Neural progenitor cell (in vitro differentiated cells): ENCODE measurements at places on chromosomes 6 and 20.

GRCh38 chr20:19522071-19522801, 235.8 kb upstream of the RIN2 start:
- no peak for DNase-seq

DNA sequence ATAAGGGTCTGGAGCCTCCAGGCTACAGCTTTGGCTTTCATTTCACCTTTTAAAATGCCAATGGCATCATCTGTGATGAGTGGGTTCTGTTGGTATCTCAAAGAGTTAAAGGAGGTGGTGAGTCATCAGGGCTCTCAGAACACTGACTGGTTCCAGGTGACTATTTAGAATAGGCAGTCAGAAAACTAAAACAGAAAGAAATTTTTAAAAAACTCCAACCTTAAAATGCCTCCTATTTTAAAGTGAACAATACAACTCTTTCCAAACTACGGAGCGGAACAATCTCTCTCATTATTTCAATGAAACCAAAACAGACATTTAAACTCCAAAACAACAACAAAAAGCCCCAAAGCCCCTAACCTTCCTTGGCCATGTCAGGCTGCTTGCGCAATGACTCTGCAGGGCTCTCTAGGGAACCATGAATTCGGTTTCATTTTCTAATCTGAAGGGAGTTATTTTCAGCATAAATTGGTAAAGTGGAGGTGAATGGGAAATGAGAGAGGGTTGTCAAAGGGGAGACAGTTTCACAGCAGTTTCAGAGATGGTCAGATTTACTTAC, 194.9 kb downstream of the KIF6 start:
- no peak for DNase-seq

DNA sequence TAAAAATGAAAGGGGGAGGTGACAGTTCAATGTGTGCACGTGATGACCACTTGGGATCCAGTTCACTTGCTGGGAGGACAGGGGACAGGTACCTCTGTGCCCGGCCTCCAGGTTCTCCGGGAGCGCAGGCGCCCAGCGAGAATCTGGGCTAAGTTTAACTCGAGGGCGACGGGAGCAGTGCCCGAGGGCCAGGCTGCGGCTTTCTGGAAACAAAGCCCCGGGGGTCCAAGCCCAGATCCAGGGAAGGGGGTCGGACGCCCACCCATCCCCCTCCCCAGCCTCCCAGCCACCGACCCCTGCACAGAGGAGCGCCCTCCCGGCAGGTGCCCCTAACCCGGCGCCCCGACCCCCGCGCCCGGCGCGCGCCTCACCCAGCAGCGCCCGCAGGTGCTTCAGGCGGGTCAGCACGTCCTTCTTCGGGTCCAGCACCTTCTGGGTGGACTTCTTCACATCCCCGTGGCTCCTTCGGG, 405 bp downstream of the RALGAPA2 start:
- DNase-seq = peak; percentile 50

- DNase-seq = no peak
Measured at GRCh38 chr6:103277936-103278335, 1581.8 kb downstream of the HACE1 start.

- DNase-seq = no peak
Measured at GRCh38 chr6:168927026-168927425, 326.6 kb downstream of the THBS2 start.

- DNase-seq = no peak
Measured at GRCh38 chr6:14851281-14851680, 394.6 kb upstream of the JARID2 start.

- DNase-seq = peak; percentile 36
Measured at GRCh38 chr6:157464653-157465535, 83.9 kb downstream of the ZDHHC14 start.

GRCh38 chr6:100344321-100344720, 120.4 kb downstream of the SIM1 start:
- DNase-seq = no peak

- peak; percentile 8 for DNase-seq
Measured at GRCh38 chr6:8277769-8278168, 157.6 kb downstream of the SLC35B3 start.

GRCh38 chr20:21049305-21049828, 56.8 kb downstream of the LINC00237 start:
- DNase-seq = no peak

- no peak for DNase-seq
Measured at GRCh38 chr20:33621717-33622400, 40.3 kb upstream of the C20orf144 start.

- peak; percentile 7 for DNase-seq
Measured at GRCh38 chr20:35837577-35838195, 65.9 kb downstream of the PHF20 start.

- no peak for DNase-seq
Measured at GRCh38 chr6:133957780-133958242, 4.8 kb downstream of the TBPL1 start.

- no peak for DNase-seq
Measured at GRCh38 chr6:2244261-2245102, 923 bp downstream of the GMDS start.

DNA sequence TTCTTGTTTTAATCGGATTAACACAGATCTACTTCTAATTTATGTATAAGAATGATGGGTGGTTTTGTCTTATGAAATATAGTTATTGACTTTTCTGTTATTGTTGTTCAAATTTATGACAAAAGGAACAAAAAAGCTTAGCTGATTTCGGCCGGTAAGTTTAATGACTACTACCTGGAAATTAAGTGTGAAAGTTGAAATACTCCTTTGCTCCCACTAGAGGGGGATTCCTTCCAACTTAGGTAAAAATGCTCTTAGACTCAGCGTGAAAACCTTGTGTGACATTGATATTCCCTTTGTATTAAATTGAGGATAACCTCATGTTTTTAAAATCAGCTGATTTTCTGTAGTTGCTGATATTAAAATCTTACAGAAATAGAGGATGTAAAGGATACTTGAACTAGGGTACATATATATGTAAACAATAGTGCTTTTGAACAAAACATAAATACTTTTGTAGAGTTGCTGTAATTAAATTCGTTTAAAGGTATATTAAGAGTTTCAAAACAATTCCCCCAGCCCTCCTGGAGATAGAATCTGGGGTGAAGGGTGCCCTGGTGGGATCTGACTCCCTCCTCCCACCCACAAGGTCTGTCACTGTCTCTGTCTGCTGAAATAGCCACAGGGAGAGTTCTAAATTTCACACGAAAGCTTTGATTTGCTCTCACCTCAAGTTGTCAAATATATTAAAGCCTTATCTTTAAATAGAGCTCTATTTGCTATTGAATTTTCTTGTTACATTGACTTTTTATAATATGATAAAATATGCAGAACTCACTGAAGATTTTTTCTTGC, 257.5 kb downstream of the ARID1B start:
- peak; percentile 50 for DNase-seq

- DNase-seq = peak; percentile 72
Measured at GRCh38 chr6:83536034-83536646, 23.8 kb downstream of the PRSS35 start.

GRCh38 chr20:61846741-61847419, 218.8 kb downstream of the TAF4 start:
- DNase-seq = no peak

GRCh38 chr20:4160761-4161305, 145.5 kb upstream of the RNF24 start:
- DNase-seq = peak; percentile 67

DNA sequence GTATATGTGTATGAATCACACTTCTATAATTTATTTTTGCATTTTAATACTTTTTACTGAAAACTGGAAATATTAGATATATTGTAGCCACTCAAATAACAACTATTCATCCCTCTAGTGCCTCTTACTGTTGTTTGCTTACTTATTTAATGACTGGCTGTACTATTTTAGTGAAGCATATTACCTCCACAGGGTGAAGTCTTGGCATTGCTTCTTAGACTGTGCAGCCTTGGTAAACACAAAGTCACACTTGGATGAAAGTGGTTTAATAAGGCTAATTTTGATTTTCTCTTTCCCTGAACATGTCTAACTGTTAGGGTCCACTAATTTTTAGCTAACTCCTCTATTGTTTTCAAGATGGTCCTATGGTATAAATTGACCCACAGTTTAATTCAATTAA, 1043.2 kb upstream of the ADGRB3 start:
- DNase-seq = no peak

DNA sequence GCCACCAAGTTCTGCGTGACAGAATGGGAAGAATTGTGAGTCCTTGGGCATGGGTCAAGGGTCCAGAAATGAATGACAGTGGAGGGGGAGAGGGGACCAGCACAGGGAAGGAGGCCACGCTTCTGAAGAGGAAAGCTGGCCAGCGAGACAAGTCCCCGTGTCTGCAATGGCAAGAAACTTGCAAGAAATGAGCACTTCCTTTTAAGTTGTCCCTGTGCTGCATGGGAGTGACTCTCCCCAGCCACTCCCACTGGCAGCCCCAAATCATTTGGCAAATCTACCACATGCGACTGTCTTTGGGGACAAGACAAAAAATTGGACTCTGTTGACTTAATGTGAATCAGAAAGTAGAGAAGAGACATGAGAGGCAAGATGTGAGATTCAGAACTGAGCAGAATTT, 242.2 kb upstream of the RREB1 start:
- DNase-seq = no peak

GRCh38 chr20:21433329-21433890, 36.1 kb upstream of the NKX2-4 start:
- DNase-seq = no peak

- no peak for DNase-seq
Measured at GRCh38 chr6:113184291-113184690, 672.9 kb upstream of the MARCKS start.

- DNase-seq = no peak
Measured at GRCh38 chr6:144158133-144158532, 7.8 kb downstream of the STX11 start.

- no peak for DNase-seq
Measured at GRCh38 chr6:15299430-15300131, 53.7 kb downstream of the JARID2 start.

- no peak for DNase-seq
Measured at GRCh38 chr6:52426667-52427066, 6.5 kb downstream of the EFHC1 start.

GRCh38 chr20:58890518-58891085, 38.1 kb downstream of the GNAS start:
- peak; percentile 86 for DNase-seq

DNA sequence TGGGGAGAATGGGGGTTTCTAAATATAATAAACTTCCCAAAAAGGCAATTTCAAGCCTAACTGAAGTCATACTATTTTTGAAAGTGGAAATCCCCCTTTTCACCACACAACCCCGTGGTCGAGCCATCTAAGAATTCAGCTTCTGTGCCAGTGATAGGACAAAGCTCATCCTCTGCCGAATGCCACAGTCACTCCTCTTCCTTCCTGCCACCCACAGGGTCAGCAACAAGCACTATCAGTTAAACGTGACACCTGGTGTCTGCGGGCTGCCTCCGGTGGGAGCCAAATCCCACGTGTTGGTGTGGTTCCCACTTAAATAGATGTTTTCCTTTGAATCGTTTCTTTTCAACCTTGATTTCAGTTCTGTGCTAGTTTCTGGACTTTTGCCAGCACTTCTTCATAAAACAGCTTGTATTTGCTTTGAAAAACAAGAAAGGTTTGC, 60.7 kb downstream of the TNFAIP3 start:
- DNase-seq = no peak

GRCh38 chr6:1884313-1884712, 274.6 kb downstream of the FOXC1 start:
- DNase-seq = no peak

- no peak for DNase-seq
Measured at GRCh38 chr6:49648036-49648435, 11.4 kb upstream of the RHAG start.
